ENCODE measurements at places on chromosomes 5 and 9.
A peak's percentile ranks its signal among the peaks of the same experiment; 100 is the strongest.

DNA sequence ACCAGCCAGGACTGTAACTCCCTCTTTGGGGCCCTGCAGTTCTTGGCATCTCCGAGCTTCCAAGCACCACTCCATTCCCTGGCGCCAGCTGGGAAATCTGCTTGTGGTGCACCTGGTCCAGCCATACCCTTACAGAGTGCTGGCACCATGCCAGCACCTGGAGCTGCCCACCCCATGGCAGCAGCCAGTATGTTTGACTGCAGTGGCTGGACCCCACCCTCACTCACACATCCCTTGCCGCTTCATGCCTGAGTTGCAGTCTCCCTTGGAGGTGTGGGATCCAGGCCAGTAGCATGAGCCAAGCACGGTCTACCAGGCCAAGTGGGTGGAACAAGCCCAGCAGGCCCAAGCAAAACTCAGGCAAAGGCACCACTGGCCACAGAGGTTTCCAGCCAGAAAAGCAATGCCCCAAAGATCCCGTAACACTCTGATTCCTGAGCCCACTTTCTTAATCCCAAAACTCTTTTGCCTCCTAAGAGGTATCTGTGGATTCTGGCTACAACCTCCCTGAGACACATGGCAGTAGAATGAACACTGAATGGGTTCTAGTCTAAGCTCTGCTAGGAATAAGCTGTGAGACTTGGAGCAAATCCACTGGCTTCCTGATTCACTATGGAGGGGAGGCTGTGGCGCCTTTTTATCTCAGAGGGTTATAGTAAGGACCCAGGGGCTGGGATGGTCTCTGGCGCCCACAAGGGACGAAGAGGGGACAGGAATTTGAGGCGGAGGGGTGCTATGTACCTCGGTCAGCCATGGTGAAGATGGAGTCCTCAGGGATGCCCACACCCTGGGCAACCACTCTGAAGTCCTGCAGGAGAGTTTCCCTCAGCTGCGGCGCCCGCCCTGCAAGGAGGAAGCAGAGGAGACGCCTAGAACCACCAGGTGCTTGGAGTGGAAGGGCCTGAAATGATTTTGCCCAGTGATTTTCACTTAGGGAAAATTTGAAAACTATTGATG is 5.6 kb downstream of the AMBP start:
- DNase-seq = no peak

DNA sequence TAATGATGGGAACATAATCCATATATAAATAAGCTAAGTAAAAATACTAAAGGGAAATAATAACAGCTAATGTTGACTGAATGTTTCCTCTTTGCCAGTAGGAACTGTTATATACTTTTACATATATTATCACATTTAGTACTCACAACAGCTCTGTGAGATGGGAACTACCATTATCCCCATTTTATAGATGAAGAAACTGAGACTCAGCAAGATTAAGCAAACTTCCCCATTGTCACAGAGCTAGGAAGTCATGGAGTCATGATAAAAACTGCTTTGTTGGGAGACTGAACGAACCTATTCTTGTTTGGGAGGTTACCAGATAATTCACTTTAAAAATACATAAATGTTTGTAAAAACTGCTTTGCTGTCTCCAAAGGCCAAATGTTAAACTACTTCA is 23.4 kb downstream of the WNT8A start:
- no peak for DNase-seq

GRCh38 chr5:179345433-179346321 is at the start of gene ADAMTS2:
Gene ADAMTS2, minus strand, starts transcription at chr5:179345461. Its CDS starts 133 bp downstream, at chr5:179345328.
- no peak for DNase-seq

GRCh38 chr5:165334201-165334600 is 1828.8 kb downstream of the MAT2B start:
- DNase-seq = no peak

GRCh38 chr9:16561121-16561520 is 309.3 kb downstream of the BNC2 start:
- DNase-seq = no peak

DNA sequence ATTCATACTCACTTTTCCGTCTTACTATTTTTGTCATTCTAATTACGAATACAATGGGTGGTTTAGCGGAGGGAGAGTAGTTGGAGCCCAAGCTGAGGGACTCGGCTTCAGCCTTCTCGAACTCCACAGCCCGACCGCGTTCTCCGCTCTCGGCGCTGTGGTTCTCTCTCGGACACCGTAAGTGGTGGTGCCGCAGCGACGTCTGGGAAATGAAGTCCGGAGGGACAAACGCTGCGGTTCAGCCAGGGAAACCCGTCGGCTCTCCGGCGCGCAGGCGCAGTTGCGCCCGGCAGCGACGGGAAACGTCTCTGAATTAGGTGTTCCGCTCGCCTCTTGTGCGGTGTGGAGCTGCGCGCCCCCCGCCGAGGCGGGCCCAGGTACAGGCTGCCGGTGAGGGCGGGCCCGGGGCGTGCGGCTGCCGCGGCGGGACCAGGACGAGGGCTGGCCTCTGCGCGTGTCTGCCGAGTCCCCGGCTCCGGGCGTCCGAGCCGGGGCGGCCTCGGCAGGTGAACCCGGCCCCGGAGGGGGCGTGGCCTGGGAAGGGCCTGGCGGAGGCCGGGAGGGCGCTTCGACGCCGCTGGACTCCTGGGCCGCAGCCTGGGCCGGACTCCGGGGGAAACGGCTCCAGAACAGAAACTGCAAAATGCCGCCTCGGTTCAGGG is at the start of gene ZNF879:
Gene ZNF879 (plus strand): TSS at position 277 of the 662 bp plus-strand sequence. CDS start 1,201 bp downstream, outside the sequence.
- peak; percentile 89 for DNase-seq

DNA sequence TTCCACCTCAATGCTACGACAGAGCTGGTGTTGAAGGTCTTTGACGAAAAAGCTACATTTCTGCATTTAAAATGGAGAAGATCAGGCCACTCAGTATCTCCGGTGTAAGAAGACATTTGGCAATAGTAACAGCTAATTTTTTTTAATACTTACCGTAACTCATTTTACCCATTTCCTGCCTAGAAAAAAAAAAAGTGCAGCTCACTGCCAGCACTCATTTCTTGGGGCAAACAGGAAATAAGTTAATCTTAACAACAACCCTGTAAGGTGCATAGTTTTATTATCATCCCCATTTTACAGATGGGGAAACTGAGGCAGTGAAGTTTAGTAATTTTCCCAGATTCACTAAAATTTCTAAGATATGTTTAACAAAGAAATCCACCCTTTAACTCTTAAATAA is 27.4 kb upstream of the KCNMB1 start:
- DNase-seq = no peak

DNA sequence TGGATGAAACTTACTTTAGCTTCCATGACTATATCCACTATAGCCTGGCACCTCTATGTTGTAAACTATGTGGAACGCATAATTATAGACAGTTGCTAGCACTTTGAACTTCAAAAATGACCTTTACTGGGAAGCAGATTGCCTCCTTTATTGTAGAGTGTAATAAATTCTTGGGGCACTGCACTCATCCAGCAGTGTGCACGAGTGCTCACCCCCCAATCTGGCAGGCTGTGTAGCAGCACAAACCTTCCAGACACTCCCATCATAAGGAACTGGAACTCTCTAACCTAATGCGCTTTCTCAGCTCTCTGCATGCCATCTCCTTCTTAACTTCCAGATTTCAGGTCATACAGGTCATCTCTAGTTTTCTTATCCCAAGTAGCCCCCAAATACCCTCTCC is 1.5 kb upstream of the PDE6A start:
- no peak for DNase-seq
